ENCODE measurements at places on chromosomes 2 and 18. TPM values are rescaled to one million over a fixed set of nuclear protein-coding genes. Genes with fewer than 3 reads are reported as not detected.

The OTOF gene
- 2.6 TPM for total RNA-seq

The PRKAG3 gene
- not detected for total RNA-seq

The UGT1A4 gene
- not detected for total RNA-seq

The TRIM43 gene
- not detected for total RNA-seq

The LIMS1 gene
- total RNA-seq = 47.4 TPM

The C2orf76 gene
- 22.1 TPM for total RNA-seq

Data from activated CD8-positive, alpha-beta memory T cell treated with anti-CD3 and anti-CD28 coated beads for 36 hours (primary cell).